ENCODE measurements at places on chromosomes 4 and X.

DNA sequence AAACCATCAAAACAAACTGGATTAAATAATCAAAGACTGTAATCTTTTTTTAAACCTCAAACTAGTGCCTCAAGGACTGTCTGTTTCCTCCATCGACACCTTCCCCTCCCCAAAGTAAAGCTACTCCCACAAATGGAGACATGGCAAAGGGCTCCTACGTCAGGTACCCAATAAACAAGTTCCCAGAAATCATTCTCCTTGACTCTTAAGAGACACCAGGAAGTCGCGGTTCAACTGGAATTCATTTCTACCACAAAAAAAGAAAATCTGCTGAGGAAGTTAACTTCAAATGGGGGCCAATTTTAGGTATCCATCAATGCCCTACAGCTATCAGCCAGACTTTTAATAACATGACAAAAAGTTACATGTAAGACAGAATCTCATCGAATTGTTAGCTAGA, 2.5 kb downstream of the RPS4X start:
- no peak for ATAC-seq

GRCh38 chrX:14359316-14359715, 170.0 kb upstream of the GLRA2 start:
- ATAC-seq, result no peak

DNA sequence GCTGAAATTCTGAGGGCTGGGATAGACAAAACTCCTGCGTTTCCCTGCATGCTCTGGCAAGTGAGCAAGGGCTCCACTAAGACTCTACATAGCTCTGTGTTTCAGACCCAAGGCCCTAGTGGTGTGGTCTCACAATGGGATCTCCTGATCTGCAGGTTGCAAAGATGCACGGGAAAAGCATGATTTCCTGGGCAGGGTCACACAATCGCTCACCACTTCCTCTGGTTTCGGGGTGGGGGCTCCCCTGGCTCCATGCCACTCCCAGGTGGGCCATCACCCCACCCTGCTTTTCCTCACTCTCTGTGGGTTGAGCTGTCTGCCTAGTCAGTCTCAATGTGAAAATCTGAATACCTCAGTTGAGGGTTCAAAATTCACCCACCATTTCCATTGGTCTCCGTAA, 111.5 kb downstream of the KLF8 start:
- no peak for ATAC-seq

DNA sequence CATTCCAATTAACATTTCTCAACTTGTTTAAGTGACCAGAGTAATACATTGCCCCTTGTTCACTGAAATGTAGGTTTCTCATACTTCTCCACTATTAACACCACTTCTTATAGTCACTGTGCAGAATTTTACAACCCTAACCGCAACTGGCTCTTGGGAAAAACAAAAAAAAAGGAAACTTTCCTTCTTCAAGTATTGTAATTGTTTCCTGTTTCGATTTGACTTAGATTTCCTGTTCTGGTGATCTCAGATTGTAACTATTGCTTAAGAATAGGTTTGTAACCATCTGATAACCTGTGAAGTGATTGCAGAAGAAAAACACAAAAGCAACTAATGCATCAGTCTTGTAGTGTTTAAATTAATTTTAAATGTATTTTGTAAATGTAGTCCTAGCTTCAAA, 594.7 kb upstream of the GALNT7 start:
- ATAC-seq, result no peak

DNA sequence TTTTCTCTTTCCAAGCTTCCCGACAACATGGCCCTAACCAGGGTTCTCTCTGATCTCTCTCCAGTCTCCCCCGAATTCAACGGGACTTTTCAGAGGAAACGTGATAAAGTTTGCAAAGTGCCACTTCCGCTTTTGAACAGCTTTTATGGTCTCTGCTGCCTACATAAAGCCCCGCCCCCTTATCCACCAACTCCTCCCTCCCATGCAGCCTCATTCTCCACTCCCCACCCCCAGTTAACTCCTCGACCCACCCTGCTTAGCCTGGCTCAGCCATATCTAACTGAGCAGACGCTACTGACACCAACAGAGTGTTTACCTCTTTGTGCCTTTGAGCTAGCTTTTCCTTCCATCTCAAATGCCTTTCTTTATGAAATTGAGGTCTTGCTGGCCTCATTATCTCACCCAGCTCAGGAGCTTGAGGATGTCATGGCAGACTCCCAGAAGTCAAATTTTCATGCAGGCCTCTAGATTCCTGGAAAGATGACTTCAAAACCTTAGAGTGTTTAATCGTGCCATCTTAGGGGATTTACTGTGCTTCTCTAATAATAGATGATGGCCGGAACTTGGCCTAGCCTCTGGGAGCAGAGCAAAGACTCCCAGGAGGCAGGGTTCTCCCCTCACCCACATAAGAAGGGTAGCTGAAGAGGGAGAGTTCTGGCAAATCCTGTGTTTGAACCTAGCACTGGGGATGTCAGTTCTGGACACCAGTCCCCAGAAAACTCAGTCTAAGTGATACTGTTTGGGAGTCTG, 606.0 kb downstream of the BCOR start:
- ATAC-seq, result no peak

DNA sequence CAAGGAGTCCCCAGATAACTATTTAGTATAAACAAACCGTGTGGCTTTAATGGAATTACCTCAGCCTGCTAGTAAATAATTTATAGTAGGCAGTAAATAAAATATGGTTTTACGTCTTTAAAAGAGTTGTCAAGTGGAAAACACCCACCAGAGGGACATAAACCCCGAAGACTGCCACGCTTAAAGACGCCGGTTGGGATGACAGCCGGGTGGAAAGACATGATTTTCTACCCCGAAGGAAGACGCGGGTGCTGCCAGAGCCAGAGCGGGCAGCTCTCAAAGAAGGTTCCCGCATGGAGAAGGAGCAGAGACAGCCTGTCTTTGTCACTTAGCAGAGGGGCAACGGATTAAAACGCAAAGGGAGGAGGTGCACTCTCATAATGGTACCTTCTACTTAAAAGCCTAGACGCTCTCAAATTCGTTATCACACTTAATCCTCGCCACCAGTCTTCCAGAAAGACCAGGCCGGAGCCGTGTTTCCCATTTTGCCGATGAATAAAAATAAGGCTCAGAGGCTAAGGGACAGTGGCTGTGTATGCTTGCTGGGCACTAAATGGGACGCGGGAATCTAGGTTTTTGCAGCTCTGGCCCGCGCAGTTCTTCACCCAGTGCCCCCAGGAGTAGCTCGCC, 140.5 kb upstream of the ZIC3 start:
- no peak for ATAC-seq

- ATAC-seq, result peak; percentile 58
Observed at GRCh38 chrX:17692709-17693346, 44.5 kb upstream of the SCML1 start.

DNA sequence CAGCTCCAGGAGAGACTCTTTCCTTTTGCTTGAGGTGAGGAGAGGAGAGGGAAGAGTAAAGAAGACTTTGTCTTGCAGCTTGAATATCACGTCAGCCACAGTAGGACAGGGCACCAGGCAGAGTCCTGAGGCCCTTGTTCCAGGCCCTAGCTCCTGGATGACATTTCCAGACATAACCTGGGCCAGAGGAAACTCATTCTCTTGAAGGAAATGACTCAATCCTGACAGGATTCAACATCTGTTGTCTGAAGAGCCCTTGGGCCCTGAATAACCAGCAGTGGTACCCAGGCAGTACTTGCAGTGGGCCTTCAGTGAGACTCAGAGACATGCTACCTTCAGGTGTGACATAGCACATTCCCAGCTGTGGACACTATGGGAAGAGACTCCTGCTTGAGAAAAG, 62.8 kb downstream of the FGF16 start:
- ATAC-seq, result no peak

DNA sequence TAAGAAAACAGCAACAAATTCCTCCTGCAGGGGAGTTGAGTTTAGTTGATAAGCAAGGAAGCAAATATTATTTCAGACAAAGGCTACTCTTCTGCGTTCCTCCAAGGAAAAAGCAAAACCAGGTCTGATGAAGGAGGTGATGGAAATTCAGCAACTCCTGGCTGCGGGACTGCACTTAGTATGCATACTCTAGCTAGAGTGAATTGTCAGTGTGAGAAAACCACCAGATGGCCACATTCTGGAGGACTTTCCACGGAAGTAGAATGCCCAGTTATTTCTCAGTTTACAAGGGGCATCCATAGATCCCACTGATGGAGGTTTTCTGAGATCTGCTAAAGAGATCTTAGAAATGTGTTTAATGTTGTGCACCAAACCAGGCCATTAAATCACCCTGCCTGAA, 338.6 kb upstream of the PUDP start:
- ATAC-seq, result no peak

GRCh38 chrX:31091819-31092218, 20.0 kb upstream of the FTHL17 start:
- ATAC-seq, result no peak

DNA sequence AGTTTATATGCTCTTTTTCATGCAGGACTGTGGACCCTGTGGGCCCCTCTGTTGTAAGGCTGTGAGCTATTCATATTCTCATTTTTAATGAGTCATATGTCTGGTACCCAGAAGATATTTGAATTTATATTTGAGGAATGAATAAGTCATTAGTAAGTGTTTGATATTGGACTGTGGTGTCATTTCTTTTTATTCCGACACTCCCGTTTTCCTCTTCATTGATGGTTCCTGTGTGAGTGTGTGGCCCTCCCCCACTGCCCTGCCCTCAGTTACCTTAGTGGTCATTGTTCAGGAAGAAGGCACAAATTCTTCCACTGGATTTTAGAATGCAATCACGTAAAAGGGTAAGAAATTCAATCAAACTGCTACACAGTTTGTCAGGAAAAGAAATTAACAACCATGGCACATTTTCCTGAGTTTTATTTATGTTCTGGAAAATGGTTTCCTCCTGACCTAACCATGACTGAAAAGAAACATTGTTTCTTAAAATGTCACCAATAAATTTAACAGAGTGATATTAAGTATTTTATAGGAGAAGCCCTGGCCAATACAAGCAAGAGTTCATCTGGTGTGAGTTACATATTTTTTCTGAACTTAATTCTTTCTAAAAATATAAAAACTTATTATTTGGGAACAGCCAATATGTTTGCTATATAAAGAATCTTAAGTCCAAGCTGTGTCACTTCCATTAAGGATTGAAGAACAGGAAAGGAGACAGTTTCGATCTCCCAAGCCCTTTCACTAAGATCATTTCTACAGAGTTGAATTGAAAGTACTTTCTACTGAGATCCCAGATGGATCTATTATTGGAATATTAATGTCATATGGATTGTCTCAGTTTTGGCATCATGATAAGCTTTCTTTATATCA, 370.5 kb upstream of the ANXA10 start:
- no peak for ATAC-seq

GRCh38 chr4:185480016-185480732, 8.6 kb upstream of the CCDC110 start:
- ATAC-seq, result no peak

DNA sequence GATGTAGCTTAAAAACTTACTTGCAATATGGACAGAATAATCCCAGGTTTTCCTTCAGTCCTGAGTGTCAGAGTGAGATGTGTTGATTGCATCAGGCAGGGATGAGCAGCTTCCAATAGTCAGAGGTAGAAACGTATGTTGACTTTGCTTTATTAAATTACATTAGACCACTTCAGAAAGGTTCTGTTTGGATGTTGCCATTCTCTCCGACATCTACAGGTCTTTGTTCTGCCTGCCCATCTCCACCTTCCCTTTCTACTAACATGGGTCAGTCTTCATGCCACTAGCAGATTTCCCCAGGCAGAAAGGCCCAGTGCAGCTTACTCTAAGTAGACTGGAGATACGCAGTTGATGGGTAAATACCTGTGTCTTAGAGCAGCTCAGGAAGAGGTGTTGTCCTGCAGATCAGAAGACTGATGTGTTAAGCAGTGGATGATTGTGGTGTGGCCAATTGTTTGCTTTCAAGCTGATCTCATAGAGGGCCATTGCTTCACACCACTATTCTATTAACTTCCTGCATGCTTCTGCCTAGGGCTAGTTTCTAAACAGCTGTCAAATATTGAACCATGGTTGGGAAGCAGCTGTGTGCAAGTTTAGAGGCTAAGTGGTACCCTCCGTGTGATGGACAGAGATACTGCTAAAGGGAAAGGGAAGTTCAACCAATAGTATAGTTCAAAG, 1.8 kb downstream of the FRMPD4 start:
- ATAC-seq, result no peak

DNA sequence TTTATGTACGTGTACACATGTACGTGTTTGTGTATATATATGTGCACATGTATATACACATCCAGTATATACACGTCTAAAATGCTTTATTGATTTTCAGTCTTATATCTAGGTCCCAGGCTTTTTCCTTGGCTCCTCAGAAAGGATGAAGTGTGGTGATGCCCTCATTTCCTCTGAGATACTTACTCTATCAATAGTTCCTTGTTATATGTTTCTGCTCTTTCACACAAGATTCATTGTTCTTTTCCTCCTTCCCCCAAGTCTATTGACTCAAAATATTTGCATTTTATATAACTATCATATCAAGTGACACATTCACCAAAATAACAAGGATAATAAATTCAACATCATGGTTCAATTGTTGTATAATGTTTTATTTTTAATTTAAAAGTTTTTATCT, 359.2 kb downstream of the EPHA5 start:
- ATAC-seq, result no peak
